AG04450 (cell line): ENCODE measurements at places on chromosomes 12 and 14.
A peak's percentile ranks its signal among the peaks of the same experiment; 100 is the strongest.

GRCh38 chr14:24310646-24311604, at the start of gene LTB4R:
Gene LTB4R (plus strand): TSS chr14:24311502. CDS start chr14:24315652, 4,150 bp downstream.
- DNase-seq, result no peak

GRCh38 chr12:21296751-21297406, 37.8 kb downstream of the SLCO1A2 start:
- DNase-seq, result no peak

GRCh38 chr14:65462411-65462810, 49.9 kb downstream of the FUT8 start:
- peak; percentile 23 for DNase-seq

- DNase-seq, result no peak
These were observed 54.1 kb upstream of the NUAK1 start for GRCh38 chr12:106192659-106193393.

DNA sequence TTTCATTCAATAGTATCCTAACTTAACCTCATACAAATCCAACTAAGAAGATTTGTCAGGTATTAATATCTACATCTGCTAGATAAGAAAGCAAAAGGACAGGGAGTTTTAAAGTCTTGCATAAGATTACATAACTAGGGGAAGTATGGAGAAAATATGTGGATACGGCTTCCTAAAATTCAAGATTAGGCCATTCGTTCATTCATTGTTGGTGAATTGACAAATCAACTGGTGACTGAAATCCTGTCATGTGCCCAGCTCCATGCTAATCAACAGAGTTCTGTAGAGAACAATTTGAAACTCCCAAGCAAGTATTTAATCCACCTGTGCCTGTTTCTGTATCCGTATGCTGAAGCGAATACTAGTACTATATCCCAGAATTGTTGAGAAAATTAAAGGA, 260.9 kb upstream of the USP15 start:
- no peak for DNase-seq

DNA sequence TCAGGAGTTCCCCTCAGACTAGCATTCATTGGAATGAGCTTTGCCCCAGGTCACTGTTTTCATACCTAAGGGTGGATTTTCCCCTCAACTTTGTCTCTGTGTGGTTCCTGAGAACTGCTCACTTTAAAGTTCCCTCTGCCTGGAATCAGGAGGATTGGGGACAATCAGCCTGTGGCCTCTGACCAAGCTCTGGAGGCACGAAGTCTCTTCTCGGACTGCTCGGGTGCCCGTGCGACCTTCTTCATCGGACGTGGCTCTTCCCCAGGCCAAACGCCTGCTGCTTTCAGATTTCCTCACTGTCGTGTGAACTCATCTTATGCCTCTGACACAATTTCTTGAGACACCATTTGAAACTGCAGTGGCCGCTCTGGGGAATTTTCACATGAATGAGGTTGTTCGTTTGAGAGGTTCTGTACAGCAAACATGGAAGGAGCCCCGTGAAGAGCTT, 153.7 kb upstream of the PZP start:
- no peak for DNase-seq

DNA sequence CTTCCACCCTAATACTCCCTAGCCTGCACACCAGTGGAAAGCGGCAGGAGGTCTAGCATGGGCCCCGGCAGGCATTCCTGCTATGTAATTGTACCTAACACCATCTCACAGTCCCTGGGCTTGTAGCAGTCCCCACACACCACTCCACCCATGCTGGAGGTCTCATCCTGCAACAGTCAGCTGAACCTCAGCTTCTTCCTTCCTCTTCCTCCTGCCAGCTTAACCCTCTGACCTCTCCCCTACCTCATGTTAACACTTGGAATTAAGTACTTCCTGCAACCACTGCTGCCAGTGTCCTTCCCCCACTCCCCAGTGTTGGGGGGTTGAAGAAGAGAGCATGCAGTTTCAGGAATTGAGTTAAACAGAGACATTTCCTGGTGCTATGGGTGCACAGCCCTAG, 7.6 kb downstream of the ADCY4 start:
- no peak for DNase-seq

DNA sequence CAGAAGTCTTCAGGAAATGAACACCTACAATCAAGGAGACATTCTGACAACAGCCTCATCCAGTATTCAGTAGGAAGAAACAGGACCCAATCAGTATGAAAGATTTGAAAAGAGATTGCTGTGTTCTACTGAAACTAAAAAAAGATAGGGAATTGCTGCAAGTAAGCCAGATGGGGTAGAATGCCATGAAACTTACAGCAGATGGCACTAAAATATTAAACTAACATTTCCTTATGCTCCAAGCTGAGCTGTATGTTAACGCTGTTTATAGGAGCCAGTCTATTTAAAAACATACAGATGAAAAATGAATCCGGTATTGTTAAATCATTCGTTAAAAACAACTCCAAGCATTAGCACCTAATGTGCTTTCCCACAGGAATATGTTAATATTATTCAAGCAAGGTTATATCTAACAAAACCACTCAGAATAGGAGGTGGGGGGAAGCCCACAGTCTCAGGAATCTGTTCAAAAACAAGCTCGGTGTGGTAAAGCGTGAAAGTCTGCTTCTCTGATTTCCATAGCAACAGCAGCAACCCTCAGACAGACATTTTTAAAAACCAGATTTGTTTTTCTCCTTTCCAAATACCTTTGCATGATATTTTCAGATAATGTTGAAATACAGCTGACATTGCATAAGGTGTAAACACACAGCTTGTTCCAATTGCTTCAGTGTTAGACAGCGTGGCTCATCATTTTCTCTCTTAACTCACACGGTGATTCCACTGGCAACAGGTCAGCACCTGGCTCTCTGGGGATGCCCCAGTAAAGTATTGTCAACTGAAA, 131.4 kb upstream of the CCDC175 start:
- no peak for DNase-seq

- no peak for DNase-seq
These were observed 401.3 kb upstream of the PDE3A start for GRCh38 chr12:19967001-19967400.

DNA sequence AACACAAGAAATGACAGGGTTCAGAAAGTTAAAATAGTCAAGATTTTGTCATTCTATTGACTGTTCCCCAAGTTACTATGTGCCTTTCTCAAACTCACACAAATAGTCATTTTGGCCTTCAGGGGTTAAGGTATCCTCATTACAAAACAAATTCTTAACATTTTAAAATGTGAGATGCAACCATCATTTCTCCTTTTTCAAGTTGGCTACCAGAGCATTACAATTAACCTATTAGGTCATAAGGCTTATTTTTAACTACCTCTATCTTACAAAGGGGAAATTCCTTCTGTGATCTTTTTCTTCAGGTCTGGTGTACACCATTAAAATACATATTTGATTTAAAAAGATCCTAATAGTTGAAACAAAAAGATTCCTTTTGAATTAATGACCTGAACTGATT, 61.2 kb downstream of the SLC38A1 start:
- no peak for DNase-seq

GRCh38 chr14:105841022-105842009, 314.9 kb downstream of the TMEM121 start:
- DNase-seq, result no peak

DNA sequence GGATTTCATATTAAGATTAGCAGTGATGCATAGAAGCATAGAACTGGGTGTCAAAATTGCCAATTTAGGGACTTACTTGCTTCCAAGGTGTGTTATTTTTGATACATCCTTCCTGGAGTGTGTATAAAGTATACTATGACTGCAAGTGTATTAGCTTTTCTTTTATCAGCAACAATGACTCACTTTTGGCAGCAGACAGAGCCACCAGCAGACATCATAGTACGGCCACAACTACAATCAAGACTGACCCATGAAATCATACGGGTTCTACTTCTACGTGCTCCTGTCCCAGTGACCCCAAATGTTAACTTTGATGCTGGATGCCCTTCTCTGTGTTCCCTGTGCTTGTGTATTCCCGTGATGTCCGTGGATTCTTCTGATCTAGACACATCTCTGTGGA, 443.9 kb downstream of the TMEM132D start:
- DNase-seq, result no peak

GRCh38 chr12:5803532-5803931, 141.5 kb downstream of the ANO2 start:
- no peak for DNase-seq

GRCh38 chr14:99039331-99040041, 232.5 kb downstream of the BCL11B start:
- no peak for DNase-seq

- no peak for DNase-seq
These were observed 128.9 kb downstream of the CCER1 start for GRCh38 chr12:90826036-90826435.

DNA sequence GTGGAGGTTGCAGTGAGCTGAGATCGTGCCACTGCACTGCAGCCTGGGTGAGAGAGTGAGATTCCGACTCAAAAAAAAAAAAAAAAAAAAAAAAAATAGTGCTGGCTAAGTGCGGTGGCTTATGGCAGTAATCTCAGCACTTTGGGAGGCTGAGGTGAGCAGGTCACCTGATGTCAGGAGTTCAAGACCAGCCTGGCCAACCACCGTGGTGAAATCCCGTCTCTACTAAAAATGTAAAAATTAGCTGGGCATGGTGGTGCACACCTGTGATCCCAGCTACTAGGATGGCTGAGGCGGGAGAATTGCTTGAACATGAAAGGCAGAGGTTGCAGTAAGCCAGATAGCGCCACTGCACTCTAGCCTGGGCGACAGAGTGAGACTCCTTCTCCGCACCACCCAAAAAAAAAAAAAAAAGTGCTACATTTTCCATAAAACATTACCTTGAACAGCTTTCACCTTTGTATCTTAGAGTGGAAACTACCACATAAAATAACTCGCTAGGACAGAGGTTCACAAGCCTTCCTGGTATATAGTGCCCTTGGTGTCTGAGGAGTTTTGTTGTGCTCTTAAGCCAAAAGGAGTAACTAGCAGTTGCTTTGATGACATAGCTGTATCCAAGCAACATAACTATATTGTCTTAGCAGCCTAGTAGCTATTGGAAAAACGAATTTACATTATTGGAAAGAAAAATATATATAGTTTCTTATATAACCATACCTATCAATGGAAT, 11.1 kb downstream of the PTGES3 start:
- no peak for DNase-seq

DNA sequence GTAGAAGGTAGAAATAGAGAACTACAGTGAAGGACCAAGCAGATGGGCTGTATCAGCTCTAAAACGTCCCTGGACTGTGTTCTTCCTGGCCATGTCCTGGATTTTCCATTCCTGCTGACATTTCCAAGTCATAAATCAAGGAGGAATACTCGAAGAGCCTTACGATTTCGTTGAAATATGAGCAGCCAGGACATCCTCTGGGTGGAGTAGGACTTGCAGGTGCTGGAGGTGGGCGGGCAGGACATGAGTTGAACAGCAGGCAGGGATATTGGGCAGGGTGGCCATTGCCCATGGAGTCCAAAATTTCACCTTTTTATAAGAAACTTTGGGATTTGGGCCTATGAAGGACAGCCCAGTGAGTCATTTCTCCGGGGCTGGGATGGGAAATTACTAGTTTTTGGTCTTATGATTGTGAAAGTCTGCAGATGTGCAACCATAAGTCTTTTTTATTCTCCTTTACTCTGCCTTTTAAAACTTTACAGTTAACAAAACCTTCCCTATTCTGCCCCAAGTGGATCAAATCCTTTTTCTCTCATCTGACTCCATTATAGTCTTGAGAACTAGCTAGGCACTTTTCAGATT, 88.8 kb downstream of the TMX1 start:
- no peak for DNase-seq

GRCh38 chr12:52415870-52416750, 10.0 kb upstream of the KRT82 start:
- DNase-seq, result peak; percentile 21

DNA sequence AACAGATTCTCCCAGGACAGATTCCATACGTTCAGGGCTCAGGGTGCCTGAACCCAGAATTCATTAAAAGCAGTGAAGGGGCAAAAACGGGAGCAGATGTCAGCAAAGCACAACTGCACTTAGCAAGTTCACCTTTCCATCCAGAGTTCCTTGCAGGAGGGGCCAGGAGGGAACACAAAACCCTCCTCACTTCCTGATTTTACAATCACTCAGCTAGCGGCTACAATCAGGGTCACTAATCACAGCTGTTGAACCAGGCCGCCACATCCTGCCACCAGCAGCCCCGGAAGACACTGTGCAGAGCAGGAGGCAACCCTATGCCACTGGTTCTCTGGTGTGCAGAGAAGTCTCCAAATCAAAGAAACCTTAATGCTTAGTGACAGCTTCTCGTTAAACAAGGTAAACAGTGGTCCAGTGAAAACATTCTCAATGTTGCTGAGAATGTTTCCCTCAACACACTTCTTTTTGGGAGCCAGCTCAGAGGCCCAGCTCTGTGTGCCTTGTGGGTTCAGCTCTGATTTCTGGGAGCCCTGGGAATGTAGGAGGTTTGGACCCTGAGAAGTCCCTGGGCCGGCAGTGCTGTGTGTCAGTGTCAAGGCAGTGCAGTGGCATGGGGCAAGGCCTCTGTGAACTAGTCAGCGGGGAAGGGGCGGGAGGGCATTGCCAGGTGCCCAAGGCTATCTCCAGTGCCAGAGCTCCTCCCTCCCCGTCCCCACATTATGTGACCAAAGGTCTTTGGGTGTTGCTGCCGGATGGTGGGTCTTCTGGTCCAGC, 54.5 kb downstream of the VCPKMT start:
- DNase-seq, result no peak

DNA sequence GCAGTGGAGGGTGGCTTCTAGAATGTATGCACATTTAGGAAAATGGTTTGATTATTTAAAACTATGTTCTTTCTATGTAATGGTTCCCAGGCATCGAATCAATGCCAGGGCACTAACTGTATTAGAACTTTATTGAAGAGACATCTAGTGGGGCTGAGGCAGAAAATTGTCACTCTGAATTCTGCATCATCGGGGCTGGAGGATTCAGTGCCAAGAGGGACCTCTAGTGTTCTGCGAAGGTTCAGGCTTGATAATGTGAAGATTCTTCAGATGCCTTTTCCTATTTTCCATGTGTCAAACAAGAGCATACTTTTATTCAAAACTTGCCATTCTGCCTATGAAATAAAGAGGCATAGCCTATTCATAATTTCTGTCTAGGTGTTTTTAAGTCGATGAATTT, 146.3 kb downstream of the CAND1 start:
- DNase-seq, result no peak

DNA sequence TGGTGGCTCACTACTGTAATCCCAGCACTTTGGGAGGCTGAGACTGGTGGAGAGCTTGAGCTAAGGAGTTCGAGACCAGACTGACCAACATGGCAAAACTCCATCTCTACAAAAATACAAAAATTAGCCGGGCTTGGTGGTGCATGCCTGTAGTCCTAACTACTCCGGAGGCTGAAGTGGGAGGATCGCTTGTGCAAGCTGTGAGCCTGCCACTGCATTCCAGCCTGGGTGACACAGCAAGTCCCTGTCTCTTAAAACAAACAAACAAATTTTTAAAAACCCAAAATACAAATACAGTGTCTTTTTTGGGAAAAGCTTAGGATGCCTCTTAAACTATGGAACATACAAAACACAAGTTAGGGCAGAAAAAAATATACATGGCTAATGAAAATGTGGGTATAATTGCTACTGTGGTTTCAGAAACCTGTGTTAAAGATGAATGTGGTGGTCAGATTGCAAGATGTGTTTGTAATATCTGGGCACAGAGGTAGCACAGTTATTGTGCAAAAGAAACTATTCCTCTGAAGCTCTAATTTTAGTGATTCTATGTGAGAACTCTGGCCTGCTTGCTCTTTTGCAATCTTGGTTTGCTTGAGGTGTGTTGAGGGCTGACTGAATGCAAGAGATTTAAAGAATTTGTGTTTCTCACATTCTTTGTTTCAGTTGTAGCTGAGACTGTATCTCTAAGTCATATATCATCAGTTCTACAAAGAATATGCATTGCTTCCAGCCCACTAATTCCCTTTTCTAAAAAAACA, 3.9 kb upstream of the HSPA2 start:
- DNase-seq, result peak; percentile 4

GRCh38 chr14:63726499-63726898, 1.4 kb downstream of the SGPP1 start:
- DNase-seq, result no peak

GRCh38 chr12:109653890-109654289, 59.7 kb upstream of the FAM222A start:
- DNase-seq, result no peak
